ENCODE measurements at places on chromosomes 3 and 15.

GRCh38 chr3:71066356-71066755, 517.2 kb downstream of the FOXP1 start:
- DNase-seq: no peak

GRCh38 chr3:65988411-65989180, 50.1 kb downstream of the MAGI1 start:
- DNase-seq: no peak

DNA sequence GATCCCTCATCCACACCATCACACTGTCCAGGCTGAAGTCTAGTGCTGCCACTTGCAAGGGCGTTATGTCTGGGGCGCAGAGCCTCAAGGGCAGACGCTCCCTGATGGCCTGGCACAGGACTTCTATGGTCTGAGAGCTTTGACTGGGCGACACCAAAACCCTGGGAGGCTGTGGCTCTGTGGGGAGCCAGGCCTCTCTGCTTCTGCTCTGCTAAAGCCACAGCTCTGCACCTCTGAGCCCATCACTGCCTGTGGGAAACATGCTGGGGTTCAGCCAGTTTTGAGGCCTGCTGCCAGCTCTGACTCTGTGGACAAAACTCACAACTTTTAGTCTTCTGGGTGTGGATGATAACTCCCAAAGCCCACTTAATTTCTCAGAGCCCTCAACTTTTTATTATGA, 6.3 kb upstream of the LCTL start:
- no peak for DNase-seq

DNA sequence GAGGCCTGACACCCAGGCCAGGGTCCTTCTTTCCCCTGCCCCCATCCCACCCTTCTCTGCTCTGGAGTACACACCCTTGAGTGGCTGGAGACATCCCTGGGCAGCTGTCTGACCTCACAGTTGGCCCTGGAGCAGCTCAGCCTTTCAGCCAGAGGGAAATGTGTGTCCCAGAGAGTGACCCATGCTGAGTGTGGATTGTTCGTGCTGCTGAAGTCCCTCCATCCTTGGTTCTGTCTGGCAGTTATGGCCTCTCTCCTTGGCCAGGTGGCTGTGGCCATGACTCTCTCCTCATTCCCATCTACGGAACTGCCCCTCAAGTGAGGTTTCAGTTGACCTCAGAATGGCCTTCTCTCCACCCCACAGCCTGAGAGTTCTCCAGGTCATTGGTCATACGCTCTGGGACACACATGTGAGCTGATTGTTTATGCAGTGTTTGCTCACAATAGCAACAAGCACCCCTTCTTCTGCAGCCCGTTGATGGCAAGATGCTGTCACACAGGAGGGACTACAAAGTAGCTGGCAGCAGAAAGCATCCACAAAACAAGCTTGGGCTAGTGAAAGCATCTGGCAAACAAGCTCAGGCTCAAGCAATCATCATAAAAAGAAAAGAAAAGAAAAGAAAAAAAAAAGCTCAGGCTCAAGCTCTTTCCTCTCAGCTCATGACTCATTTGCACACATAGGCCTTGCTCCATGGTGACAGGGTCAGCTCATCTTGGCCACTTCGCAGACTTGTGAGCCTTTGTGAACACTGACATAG, 55.3 kb upstream of the ITGA11 start:
- DNase-seq: no peak

DNA sequence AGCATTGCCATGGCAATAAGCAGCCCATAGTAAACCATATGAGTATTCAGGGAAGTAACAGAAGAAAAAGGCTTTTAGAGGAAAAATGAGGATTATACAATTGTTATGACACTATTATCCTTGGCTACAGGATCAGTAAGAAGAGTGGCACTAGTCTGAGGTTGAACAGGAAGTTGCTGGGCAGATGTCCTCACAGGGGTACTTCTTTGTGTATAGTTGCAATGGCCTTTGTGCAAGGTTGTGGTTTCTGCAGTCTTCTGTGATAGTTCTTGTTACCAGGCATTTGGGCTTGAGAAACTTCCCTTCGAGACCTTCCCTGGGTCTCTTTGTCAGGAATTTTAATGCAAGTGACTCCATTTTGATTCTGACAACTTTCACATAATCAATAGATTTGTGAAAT, 100.6 kb upstream of the ATP11B start:
- DNase-seq: no peak

DNA sequence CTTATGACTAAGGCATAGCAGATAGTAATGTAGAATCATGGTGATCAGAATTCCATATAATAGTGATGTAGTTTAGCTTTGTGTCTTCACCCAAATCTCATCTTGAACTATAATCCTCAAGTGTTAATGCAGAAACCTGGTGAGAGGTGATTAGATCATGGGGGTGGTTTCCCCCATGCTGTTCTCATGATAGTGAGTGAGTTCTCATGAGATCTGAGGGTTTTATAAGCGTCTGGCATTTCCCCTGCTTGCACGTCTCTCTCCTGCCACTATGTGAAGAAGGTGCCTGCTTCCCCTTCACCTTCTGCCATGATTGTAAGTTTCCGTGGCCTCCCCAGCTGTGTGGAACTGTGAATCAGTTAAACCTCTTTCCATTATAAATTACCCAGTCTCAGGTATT, 138.7 kb upstream of the CBLB start:
- DNase-seq: no peak
